ENCODE measurements at places on chromosomes 16 and 17.
A peak's percentile ranks its signal among the peaks of the same experiment; 100 is the strongest.

- peak; percentile 79 for DNase-seq
Observed at GRCh38 chr17:57130708-57131461, 45.8 kb downstream of the AKAP1 start.

DNA sequence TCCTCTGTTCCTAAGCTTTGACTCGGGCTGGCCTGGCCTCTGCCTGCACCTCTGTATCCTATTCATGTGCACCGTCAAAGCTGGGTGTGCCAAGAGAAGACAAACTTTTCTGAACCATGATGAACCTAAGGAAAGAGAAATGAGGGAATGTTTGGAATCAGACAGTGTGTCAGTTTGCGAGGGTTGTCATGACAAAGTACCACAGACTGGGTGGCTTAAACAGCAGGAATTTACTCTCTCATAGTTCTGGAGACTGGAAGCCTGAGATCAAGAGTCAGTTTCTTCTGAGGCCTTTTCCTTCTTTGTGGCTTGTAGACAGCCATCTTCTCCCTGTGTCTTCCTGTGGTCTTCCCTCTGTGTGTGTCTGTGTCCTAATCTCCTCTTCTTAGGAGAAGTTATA is 129.0 kb downstream of the KATNIP start:
- DNase-seq: no peak

GRCh38 chr16:920717-921116 is 50.1 kb downstream of the LMF1 start:
- no peak for DNase-seq

GRCh38 chr17:1190751-1191331 is 11.1 kb upstream of the ABR start:
- DNase-seq: no peak

Data from activated CD4-positive, alpha-beta T cell treated with anti-CD3 and anti-CD28 coated beads for 24 hours (primary cell).